Dorsolateral prefrontal cortex (tissue), 122 donors: ENCODE measurements at places on chromosomes 11 and 22.

DNA sequence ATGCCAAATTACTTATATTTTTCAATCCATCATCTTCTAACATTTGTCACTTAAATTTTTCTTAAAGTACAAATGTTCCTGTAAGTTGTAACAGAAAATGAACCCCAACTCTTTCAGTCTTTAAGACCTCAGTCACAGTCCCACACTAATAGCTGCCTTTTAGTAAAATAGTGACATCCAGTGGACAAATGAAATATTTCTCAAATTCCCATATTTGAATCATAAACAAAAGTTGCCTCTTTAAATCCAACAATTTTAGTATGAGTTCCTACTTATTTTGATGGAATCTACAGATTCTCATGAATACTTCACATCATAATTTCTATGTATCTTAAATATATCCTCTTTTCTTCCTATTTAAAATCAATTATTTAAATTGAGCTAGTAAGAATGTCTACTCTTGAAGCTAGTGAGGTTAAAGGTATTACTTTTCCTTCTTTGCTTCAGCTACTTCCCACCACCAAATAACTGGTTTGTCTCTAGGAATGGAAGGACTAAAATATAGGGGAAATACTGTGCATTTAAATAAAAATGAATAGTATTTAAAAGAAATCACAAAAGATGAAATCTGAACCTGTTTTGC, 9.2 kb downstream of the LIN7C start:
- no peak for DNase-seq

- no peak for DNase-seq
These were observed 47.6 kb downstream of the PHF21A start for GRCh38 chr11:46073632-46074031.

DNA sequence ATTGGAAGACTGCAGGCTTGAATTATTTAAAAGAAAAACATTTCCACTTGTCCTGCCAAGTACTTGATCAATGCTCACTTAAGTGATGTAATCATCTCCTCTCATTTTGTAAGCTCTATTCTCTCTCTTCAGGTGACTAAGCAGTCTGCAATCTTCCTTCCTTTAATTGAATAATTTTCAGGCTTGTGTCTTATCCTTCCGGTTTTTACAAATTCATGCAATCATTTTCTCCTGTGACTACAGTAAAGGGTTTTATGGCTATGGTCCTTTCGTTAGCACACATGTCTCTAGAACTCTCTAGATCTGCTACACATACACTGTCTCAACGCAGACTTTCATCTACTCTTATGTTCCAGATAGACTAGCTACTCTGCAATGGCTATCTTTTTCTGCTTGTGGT, 12.6 kb upstream of the UPB1 start:
- no peak for DNase-seq

DNA sequence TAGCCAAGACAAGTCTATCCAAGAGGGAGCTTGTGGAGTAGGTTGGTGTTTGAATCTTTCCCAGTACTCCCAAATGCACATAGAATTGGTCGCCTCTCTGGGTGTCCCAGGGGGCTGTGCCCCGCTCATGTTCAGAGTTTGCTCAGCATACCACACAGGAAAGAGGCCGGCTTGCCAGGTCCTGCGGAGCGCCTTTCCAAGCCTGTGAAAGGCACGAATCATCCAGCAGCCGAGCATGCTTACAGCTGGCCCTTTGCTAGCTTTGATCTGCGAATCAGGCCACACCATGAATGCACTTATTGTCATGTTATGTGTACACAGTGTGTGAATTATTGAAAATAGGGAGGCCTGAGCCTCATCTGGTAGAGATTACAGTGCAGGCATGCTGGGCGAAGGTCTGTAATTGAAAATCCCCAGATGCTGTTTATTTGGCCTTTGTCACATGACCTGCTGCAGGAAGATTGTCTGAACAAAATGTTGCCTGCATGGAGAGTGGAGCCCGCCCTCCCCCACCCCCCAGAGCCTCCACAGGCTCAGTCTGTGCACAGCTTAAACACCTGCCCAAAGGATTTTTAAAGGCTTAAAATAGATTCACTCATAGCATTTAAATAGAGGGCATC, 163.3 kb upstream of the RASSF10 start:
- DNase-seq, result no peak

- no peak for DNase-seq
These were observed 101.6 kb downstream of the SWAP70 start for GRCh38 chr11:9765320-9766101.

- DNase-seq, result no peak
These were observed at the start of gene DRD4 for GRCh38 chr11:636511-637332. TSS of gene DRD4 (plus strand) at chr11:637269. CDS start at chr11:637305, 36 bp downstream.

DNA sequence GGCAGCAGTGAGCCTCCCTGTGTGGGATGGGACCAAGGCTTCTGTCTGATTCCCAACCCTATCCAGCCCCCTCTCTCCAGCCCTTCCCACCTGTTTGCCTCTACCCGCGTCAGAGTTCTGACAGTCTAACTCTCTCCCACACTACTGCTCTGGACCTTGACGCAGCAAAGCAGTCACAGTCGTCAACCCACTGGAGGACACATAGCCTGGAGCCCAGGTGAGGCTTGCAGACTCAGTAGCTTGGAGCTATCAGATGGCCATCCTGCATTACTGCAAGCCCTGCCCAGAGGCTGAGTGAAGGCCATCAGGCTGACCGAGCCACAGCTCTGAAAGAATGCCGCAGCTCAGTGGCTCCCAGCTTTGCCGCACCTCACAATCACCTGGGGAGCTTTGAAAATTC, 3.7 kb downstream of the OAF start:
- DNase-seq, result no peak

DNA sequence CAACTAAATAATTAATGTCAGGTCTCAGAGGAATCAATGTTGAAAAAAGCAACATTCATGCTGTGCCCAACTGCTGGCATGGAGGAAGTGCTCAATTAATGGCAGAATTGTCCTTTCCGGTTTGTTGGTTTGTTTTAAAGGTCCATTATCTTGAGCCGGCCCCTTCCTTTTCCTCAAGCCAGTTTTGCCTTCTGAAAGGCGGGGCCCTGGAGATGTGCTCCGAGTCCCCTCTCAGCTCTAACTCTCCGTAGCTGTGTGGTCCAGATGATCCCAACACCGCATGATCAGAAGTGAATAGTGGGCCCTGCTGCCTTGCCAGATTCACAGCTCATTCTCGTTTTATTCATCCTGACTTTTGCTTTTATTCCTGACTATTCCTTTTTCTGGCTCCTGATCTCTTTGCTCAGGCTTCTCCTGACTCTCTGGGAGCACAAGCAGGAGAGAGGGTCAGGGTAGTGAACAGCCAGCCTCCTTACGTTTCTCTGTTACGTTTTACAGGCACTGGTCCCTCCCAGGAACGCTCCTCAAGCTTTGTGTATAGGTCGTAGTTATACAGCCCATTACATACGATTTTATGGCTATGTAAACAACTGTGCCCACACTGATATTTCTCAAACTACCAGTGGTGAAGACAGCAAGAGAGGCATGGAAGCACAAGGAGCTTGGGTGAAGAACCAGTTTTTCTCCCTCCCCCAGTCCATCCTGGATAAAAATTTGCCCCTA, 265.9 kb downstream of the LARGE1 start:
- no peak for DNase-seq

- DNase-seq, result peak; percentile 80
These were observed 57.9 kb downstream of the NECTIN1 start for GRCh38 chr11:119671051-119671450.

DNA sequence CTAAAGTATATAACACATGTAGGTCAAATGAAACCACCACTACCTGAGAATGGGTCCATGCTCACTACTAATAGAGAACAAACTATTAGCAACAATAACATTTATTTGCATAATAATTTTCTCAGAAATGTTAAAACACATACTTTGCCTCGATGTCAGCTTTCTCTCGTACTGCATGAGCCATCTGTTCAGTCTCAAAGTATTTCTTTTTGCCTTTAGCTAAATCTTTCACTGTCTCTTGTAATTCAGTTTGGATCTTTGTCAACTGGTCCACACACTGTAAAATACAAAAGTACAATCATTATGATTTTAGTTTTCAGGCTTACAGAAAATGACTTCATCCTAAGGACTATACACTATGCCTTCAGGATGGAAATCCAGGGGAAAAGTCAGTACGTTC, 153.3 kb downstream of the FCHSD2 start:
- DNase-seq, result no peak

GRCh38 chr22:19871845-19872778, 17.4 kb upstream of the GNB1L start:
- no peak for DNase-seq

DNA sequence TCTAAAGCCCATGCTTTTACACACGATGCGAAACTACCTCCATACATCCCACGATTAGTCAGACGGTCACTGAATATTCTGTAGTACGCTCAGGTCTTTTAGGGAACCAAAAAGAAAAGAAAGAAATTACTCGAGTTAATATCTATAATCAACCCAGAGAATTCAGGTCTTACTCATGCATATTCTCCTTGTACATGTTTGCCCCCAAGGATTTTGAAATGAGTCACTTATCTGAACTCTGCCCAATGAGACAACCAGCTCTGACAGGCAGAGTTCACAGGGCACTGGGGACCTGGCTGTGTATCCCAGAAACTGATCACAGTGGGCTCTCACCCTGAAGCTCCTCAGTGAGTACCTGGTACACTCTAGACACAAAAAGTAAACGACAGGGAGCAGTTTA, 29.2 kb downstream of the RASSF10 start:
- no peak for DNase-seq

GRCh38 chr11:68036717-68037239, 2.0 kb upstream of the TCIRG1 start:
- no peak for DNase-seq

DNA sequence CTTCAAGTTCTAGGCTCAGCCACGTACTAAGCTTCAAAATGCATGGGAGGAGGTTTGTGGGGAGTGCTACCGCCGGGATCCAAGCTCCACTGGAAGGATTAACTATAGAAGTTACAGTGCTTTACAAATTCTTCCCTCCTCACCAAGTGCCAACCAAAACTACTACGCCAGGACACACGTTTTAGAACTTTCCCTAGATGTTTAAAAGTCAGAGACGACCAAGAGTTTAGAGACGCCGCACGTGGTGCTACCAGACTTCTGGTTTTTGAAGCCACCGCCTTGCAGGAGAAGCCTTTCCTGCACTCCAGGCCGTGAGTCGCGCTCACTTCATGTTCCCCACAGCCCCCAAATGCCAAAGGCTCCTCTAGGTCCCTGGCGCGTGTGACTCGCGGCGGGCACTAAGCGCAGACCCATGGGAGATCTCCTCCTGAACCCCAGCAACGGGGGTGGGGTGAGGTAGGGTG, 734 bp downstream of the SNU13 start:
- no peak for DNase-seq

- DNase-seq, result no peak
These were observed 623.2 kb upstream of the B3GAT1 start for GRCh38 chr11:135035282-135035681.

DNA sequence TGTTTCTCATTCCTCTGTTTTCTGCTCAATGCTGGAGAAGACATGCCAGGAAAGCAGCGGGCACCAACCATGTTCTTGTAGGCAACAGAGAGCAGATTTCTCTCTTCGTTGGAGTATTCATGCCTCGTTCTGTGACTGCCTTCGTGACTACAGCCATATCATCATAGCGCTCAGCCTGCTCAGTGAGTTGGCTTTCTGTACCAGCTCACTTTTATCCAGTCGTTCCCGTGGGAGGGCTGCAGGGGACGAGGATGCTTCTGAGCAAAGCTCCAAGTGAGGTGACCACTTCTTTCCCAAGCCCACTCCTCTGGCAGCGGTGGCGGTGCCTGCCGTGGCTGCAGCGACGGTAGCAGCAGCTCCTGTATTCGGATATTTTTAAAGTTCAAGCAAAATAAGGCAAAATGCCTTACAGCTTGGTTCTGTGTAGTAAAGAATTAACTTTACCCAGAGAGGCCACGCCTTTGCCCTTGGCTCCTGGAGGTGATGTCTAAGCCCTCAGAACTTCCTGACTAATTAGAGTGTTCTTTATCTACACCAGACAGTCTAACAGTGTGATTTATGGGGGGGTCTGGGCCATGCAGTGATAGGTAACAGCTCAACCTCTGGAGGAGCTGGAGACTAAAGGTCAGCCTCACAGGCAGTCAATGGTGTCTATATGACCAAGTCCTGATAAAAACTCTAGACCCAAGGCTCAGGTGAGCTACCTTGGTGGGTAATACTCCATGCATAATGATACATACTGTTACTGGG, 35.3 kb downstream of the LDHAL6A start:
- DNase-seq, result peak; percentile 54

DNA sequence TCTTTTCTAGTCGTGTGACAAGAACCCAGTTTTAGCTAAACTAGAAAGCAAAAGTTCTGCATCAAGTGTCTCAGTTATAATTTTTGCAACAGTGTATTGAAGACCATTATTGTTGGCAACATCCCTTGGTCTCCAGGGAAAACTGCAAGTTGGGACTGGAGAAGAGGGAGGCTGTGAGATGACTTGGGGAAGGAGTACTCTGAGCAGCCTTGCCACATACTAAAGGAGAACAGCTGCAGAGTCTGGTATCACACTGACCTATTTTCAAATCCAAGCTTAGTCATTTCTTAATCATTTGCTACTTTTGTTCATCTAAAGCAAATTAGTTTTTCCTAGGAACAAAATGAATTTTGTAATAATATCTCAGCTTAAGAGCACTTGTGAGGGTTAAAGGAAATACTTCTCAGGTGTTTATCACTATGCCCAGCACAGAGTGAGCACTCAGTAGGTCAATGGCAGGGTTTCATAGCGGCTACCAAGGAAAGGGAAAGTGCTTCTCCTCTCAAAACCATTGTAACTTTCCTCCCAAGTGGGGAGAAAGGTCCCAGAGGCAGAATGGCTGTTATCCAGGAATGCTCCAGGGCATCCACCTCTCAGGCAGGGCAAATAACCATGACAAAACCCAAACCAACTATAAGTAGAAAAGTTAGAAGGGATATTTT, 247.1 kb downstream of the C11orf87 start:
- DNase-seq, result no peak

GRCh38 chr22:46362203-46362933, 26.9 kb downstream of the TRMU start:
- DNase-seq, result no peak

GRCh38 chr11:72631806-72632731, 42.2 kb downstream of the PDE2A start:
- DNase-seq, result no peak

GRCh38 chr11:1672613-1673350, 24.2 kb upstream of the KRTAP5-6 start:
- no peak for DNase-seq

DNA sequence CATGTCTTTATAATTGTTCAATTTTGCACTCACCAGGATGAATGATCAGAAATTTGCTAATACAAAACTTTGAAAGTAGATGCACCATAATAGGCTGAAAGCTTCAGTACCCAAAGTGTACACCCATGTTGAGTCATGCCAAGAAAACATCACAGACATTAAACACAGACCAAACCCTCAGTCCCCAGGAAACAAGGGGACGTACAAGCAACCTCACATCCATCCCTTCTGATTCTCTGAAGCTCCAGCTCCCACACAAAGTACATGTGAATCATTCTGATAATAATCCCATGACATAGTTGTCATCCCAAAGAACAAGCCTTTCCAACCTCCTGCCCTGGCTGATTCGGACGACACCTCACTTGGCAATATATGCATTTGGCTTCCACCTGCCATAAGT, 183.8 kb downstream of the SNX19 start:
- DNase-seq, result no peak

DNA sequence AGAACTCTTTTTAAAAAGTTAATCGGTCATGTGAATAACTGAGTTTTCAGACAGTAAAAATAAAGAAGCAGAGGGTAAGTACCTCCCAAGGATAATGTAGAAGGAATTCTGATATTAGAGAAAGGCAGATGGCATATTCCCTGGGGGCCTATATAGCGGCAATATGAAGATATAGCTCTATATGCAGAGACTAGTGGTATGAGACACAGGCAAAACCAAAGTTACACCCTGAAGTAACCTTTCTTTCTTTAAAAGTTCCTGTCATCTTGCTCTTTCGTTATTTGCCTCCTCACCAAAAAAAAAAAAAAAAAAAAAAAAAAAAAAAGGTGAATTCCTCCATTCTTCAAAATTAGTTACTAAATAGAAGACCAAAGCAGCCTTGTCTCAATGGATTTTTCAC, 76.2 kb upstream of the ARHGAP32 start:
- DNase-seq, result no peak
